ENCODE measurements at places on chromosomes 1 and 21.

DNA sequence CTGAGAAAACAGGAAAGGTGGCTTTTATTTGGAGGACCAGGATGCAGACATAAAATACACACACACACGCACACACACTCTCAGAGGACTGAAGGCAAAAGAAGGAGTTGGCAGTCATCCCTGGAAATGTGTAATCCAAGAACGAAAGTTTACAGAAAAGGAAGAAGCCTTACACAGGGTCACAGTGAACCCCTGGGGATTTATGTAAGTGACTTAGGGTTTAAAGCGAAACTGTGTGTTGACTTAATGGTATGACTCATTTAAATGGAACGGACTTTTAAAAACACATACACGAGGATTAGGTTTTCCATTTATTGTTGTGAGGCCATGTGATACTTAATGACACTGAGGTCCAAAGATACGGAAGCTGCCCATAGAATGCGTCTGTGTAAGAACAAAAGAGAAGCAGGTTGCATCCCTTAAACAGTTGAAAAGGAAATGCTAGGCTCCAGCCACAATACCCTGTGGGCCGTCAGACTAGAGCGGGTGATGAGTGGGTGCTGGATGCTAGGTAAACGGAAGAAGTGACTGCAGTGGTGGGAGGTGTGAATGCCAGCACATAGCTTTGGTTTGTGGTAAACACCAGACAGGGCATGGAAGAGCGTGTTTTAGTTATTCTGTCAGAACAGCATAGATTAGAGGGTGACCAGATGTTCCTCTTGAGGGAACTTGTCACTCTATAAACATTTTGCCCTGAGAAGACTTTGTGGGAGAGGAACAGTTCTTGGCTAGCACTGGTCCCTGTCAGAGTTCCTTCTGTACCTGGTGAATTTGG is 21.6 kb upstream of the BCL10 start:
- no peak for DNase-seq

DNA sequence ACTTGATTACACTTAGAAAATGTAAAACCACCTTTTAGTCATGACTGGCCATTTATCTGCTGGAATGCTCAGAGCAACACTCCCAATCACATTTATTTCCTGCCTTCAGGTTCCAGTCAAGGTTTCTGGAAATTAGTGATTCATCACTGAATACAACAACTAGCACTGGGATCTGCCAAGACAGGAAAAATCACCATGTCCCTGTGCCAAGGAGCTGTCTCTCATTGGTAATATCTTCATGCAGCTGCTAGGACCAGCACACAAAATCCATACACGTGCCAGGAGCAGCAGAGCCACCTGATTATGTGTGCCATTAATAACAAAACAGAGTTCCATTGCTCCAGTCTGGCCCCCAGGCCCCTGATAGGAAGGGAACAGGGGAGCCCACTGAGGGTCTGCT is 194.6 kb downstream of the TNR start:
- DNase-seq: no peak

DNA sequence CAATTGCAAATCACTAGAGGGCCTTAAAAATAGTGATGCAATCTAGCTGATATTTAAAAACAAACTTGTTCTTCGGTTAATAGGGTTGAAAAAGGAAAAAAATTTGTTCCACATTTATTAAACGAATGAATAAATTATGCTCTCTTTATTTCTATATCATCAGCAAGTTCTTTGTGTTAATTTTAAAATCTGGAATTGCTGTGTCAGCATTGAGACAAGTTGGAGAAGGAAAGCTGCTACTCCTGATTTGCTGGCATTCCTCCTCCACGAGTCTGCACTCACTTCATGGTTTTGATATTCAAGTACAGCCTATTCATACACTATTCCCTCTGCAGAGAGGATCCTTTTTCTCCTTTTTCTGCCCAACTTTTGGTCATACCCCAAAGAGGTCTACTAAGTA is 117.6 kb downstream of the MRPL39 start:
- no peak for DNase-seq

GRCh38 chr1:243791586-243792267 is 58.3 kb downstream of the AKT3 start:
- no peak for DNase-seq

DNA sequence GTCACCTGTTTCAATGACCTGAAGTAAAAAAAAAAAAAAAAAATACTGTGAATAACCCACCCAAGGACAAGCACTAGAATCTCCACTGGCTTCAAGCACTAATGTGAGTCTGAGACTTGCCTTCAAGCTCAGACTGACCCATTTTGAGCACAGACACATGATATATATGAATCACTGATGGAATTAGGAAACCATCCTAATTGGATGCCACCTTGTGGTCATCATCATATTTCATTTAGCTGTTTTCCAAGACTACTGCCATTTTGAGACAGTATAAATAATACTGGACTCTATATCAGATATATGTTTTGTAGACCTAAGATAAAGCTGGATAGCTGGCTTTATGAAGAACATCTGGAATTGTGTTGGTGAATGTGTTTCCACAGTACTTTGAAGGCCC is 1232.0 kb downstream of the KCNT2 start:
- DNase-seq: no peak

DNA sequence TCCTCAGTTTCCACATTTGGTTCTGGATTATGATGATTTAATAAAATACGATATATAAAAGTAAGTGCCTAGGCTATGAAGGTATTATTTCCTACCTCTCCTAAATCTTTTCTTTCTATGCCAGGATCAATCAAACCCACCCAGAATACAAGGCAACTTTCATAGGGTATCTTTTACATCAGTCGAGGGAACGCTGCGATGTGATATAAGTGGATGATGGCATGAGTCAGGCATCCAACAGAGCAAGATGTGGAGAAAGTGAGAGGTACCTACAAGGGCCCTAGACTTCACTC is 781 bp downstream of the TTLL7 start:
- no peak for DNase-seq

DNA sequence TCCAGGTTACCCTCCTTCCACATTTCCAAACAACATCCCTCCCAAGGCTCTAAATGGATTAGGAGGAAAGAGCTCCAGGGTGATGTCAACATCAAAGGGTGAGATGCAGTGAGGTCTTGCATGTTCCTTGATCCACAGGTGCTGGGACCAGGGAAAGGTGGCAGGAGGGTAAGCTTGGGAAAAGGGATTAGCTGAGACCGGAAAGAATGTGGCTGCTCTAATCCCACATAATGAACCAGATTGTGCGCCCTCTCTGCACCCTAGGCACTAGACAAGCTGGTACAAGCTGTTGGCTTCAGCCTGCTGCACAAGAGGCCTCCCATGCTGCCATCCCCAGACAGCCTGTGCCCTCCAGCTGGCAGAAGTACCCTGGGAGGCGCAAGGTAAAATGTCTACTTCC is 34.9 kb downstream of the PLXNA2 start:
- DNase-seq: no peak

GRCh38 chr1:205335692-205336091 is 14.1 kb upstream of the NUAK2 start:
- no peak for DNase-seq

GRCh38 chr1:3312898-3313575 is 141.4 kb upstream of the ARHGEF16 start:
- no peak for DNase-seq

- DNase-seq: no peak
Observed at GRCh38 chr1:110717179-110717578, 42.4 kb upstream of the KCNA3 start.

DNA sequence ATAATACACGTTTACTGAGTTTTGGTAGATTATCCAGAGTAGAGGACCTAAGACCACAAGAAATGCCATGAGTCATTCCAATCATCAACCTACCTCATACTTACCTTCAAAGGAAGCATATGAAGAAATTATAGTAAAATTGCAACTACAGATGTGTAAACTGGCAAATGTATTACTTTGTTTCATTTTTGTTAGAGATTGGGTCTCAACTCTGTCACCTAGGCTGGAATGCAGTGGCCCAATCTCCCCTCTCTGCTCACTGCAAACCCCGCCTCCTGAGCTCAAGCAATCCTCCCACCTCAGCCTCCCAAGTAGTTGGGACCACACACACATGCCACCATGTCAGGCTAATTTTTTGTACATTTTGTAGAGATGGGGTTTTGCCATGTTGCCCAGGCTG is 5.2 kb downstream of the TMCO1 start:
- DNase-seq: no peak

GRCh38 chr1:6612641-6613360 is 730 bp upstream of the PHF13 start:
- DNase-seq: no peak

- DNase-seq: no peak
Observed at GRCh38 chr1:9850442-9851162, 26.8 kb upstream of the CLSTN1 start.

DNA sequence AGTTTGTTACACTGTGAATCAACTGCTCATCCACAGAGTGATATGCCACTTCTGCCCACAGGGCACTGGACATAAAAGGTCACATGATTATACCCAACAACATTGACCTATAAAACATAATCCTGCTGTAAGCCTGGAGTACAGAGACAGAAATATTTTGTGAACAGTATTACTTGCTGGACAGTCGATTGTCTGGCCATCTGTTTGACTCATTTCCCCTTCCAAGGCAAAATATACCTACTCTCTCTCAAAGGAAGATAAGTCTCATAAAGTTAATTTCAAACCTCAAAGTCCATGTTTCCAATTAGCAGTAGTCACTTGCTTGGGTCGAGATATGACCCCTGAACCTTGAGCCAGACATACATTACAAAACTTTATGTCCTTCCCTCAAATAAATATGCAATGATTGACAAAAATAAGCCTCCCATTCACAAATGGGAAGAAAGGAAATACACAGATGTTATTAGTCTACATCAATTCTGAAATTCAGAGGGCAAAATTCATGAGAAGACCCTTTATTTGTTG is 39.3 kb upstream of the RGS18 start:
- DNase-seq: no peak

DNA sequence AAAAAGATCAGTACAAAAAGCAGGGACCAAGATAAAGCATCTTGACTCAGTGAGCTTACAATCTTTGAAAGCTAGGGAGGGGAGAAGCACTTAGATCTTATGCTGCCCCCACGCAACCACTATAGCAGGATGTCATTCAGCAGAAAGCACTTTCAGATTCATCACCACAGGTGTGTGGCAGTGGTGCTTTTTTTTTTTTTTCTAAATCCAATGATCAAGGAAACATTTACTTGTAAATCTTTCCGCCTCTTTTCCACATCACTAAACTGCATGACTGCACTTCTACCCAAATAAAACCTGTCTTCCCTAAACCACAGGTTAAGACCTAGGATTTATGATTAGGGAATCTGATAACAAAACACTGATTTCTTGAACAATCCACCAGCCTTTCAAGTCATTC is 154.8 kb downstream of the SLC45A1 start:
- DNase-seq: no peak

DNA sequence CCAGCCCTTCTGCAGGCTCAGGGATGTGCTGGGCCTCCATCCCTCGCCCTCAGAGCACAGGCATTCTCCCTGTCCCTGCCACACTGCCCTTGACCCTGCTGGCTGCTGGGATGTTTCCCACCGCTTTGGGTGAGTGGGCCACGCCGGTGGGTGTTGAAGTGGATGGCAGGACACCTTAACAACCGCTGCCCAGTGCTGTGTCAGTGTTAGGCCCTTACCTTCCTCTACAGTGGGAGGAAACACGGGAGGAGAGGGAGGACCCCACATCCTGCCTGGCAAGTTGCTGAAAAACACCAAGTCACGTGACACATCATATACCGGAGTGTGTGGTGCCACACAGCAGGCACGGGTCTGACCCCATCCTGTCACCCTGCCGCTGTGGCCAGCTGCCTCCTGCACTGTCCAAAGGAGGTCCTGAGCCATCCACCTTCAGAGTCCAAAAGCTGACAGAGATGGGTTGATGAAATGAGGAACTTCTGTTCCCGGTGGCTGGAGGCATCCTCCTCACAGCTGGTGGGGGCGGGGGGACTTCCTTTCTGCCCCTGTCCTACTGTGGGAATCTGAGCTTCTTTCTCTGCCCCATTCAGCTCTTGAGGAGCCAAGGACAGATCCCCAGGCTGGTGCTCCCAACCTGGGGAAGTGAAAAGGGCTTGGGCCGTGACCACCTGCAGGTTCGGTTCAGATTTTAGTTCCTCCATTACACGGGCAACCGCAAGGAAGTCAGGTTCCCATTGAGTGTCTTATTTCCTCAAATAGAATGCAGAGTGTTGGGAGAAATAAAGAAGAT is 3.2 kb upstream of the THEMIS2 start:
- DNase-seq: no peak

DNA sequence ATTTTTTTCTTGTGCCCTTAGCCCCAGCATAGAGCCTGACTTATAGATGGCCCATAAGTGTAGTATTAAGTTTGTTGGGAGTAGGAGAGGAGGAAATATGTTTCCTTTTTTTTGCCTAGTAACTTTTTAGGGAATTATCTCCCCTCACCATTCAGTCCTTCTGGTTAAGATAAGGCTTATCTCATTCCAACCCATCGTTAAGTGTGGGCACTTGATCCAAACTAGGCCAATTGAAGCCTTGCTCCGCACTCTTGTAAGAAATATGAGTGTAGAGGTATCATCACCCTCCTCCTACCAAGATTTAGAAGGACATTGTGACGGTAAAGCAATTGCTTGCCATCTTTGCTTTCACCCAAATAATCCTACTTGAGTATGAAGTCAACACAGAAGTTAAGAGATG is 8.8 kb upstream of the FGGY start:
- DNase-seq: no peak

DNA sequence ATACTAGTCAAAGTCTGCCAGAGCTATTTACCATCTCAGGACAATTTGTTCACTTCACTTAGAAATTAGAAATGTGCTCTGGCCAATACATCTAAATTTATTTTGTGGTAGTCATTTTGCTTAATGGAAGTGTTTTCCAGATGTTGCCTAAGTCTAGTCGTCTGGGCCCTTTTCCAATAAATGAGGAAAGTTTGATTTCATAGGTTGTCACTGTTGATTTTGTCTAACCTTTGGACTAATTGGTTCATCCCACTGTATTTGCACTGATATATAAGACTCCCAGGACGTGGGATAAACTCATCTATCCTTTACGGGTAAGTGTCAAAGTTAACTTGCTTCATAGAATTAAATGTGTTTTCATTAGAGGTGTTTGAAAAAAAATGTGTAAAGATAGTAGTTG is 79.1 kb downstream of the TPR start:
- no peak for DNase-seq

DNA sequence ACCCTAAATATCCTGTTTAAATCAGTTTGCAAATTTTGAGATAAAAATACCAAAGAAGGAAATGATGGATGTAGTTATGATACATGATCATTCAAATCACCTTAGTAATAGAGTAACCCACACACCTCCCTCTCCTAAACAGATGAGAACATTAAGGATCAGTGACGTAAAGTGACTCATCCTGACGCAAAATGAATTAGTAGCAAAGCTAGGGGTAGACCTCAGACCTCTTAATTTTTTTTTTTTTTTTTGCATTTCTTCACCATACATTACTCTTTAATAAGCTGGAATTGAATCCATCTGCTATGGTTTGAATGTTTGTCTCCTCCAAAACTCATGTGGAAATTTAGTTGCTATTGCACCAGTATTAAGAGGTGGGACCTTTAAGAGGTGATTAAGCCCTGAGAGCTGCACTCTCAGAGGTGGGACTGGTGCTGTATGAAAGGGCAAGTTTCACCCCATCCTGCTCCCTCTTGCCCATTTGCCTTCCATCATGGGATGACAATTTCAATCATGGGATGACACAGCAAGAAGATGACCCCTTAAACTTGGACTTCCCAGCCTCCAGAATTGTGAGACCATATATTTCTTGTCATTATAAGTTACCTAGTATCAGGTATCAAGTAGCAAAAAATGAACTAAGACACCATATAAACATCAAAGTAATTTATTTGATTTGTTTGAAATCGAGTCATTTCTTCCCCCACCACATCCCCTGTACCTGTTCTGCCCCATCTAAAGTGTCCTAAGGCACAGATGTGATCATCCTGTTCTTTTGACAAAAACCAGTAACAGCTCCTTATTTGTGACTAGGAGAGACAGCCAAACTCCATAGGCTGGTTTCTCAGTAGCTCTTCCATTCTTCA is 114.6 kb upstream of the DUSP10 start:
- DNase-seq: no peak

Measured in iPS DF 19.7 (cell line).